ENCODE measurements at places on chromosomes 6 and 20.

GRCh38 chr20:22921595-22922421, 113.3 kb upstream of the SSTR4 start:
- DNase-seq: no peak

- no peak for DNase-seq
Observed at GRCh38 chr6:107509506-107509905, 19.6 kb downstream of the SOBP start.

DNA sequence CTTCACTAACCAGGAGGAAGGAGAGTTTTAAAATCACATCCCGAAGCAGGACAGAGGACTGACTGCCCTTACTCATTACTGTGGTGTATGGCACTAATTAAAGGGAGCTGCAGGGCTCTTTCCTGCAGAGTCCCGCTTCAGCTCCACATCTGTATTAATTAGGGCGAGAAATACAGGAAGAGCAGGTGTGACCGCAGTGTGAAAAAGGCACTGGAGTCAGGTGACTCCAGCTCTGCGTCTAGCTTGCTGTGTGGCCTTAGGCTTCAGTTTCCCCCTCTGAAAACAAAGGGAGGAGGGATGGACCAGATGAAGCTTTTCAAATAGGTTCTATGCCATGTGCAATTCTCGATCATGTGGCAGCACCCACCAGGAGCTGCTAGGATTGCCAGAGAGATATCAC, 34.0 kb downstream of the KIAA1755 start:
- no peak for DNase-seq

DNA sequence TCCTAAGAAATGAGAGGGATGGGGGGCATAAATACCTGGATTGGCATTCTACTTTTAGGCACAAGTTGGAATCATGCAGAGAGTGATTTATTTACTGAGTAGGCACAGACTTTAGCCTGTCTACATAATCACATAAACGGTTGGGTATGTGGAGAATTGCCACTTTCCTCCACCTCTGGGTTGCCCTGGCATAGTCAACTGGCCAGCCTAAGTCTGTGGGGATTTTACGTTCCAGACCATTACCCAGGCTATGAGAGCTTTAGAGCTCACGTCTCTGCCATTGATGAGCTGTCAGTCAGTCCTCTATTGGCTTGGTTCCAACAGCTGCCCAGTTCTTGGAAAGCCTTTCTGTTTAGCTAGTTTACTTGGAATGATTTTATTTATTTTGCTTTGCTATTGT, 5.0 kb upstream of the BHLHE23 start:
- no peak for DNase-seq

- DNase-seq: no peak
Observed at GRCh38 chr20:44717986-44718385, 2.8 kb downstream of the CCN5 start.

DNA sequence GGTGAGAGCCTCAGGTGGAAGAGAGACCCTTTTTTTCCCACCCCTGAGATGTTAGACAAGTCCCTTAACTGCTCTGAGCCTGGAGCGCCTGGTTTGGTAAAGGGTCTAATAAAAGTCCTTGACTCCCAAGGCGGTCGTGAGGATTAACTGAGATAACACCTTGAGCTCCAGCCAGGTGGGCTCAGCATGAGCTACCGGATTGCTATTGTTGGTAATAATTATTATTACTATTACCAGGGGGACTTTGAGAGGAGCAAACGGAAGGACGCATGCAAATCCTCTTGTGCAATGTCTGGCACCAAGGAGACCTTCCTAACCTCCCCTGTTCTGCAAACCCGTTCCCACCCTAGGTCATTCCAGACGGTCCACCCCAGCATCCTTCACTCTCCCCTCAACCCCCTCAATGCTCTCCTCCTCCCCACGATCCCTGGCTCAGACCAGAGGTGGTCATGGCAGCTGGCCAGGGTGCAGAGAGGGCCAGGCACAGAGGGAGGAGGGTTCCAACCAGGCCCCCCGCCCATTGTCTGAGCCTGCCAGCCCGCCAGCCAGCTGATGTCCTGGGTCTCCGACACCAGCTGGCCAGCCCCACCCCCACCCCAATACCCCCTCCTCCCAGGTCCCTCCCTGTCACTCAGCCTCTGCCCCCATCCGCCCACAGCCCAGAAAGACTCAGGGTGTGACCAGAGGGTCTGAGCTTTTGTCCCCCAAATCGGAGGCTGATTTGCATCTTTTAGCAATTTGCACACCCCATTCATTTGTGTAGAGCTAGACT, 14.3 kb upstream of the CBFA2T2 start:
- no peak for DNase-seq
